A172 (cell line): ENCODE measurements at places on chromosomes 2 and 18. TPM values are rescaled to one million over a fixed set of nuclear protein-coding genes. Genes with fewer than 3 reads are reported as not detected.
A peak's percentile ranks its signal among the peaks of the same experiment; 100 is the strongest.

DNA sequence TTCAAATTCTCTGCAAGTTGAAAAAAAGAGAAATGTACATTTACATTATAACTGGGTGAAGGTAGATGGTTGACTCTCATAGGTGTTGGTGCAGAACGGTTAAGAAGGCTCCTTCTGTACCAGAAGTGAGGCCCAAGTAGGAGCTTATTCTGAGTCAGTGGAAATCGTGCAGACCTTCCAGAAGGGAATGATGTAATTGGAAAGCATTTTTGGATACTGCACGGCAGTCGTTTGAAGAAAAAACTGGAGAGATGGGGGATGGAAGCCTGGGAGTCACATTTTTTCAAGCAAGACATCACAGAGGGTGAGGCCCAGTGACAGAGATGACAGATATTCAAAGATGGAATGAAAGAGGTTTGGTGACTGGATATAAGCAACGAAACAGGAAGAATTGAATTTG lies 39.4 kb downstream of the HRH4 start:
- no peak for DNase-seq

DNA sequence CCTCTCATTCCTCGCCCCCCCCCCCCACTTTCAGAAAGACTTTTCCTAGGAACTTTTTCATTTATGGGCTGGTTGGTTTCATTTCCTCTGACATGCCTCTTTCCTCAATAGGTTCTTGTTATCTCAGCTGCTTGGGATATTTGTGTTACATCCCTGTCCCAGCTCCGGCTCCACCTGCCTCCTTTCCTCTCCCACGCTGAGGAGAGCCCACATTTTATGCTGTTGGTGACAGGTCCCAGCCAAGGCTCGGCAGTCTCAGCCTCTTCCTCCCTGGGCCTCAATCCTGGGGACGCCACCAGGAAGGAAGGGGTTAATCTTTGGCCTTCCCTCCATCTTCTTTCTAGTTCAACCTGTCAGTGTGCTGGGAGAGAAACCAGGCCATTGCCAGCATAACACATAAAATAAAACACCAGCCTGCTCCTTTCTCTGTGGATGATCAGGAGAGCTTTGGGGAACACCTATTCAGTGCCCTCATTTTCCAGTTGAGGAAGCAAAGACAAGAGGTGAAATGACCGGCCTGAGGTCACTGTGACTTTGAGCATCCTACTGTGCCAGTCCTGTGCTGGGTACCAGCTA lies 216.9 kb upstream of the TNP1 start:
- no peak for DNase-seq

DNA sequence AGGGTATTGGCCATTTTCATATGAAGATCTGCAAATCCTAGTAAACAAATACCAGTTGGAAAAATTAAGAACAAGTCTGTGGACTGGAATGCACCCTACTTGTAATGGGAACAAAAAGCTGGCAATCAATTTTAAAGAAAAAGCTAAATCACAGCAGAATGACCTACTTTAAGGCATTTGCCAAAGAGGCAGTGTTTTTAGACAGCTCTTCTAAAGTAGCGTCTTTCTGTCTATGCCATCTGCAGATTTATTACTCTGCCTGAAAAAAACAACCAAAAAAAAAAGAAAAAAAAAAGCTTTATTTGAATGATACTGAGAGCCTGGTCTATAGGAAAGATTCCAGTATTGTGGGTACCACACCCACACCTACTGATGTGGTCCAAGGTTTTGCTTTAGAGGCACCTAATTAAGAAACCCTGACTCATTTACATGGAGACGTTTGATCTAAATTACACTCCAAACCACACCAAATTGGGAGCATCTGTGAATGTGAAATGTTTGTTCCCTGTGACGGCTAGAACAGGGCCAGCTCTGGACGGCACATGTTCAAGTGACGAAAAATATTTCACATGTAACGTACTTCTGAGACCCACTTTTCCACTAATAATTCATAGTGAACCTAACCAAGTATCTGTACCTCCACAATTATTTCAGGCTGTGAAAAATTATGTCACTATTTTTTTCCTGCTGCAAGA lies 597.1 kb downstream of the ARHGAP15 start:
- no peak for DNase-seq

The TUBA3E gene
- total RNA-seq: not detected in 2 replicates

DNA sequence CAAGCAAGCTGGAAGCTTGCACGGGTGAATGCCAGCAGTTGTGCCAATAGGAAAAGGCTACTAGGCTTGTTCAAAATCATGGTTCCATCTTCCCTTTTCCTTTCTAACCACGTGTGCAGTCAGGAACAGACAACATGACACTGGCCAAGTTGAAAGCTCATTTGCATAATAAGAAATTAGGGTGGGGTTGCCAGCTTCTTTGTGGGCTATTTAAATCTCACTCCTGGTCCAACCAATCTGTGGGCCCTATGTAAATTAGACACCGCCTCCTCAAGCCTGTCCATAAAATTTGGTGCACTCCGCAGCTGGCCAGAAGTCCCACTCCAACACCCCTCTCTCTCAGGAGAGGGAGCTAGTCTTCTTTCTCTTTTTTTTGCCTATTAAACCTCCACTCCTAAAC lies 1948.4 kb upstream of the PIK3C3 start:
- no peak for DNase-seq

The SERPINB3 gene
- not detected in 2 replicates for total RNA-seq

DNA sequence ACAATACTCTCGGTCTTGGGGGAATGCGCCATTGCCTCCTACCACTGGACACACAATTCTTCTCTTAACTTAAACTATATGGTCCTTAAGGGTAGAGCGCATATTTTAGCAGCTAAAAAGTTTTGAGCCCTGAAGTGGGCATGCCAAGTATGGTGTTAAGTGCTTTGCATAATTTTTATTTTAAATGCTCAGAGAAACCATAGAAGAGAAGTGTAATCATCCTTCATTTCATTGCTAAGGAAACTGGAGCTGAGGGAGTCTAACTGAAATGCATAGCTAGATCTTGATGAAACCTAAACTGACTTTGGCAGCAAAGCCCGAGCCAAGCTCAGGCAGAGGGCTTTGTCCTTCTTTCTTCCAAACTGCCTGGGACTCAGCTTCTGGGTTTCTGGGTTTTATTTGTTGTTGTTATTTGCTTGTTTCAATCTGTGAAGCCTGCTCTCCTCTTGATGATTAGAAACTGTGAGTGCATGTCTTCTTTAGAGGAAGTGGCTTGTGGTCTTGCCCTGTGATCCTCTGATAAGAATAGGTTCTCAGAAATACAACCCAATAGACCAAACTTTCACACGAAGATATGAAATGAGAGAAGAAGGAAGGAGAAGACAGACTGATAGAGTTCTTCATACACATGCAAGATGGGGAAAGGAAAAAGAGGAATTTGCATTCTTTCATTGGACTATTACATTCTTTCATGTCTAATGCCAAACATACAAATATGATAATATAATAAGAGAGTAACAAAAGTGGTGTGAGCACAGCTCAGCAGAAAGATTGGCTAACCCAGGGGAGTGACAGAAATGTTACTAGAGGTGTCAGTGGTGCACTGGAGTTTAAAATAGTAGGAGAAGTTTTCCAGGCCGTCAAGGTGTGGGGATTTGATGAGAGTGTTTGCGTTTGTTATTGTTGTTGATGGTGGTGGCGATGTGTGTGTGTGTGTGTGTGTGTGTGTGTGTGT lies 7.5 kb upstream of the RNF144A start:
- peak; percentile 25 for DNase-seq

The POU3F3 gene
- total RNA-seq: not detected in 2 replicates

The SCG2 gene
- total RNA-seq: 1.7 and 2.2 TPM in 2 replicates

The GLI2 gene
- 4.6 and 4.7 TPM in 2 replicates for total RNA-seq

The KYNU gene
- 1.4 and 3.9 TPM in 2 replicates for total RNA-seq

GRCh38 chr18:11980494-11981191 lies 664 bp upstream of the IMPA2 start:
- peak; percentile 93 for DNase-seq
